Stimulated activated CD8-positive, alpha-beta memory T cell treated with anti-CD3 and anti-CD28 coated beads, Interleukin-7, amount 100 ng/mL, for 1 hour (primary cell): ENCODE measurements at places on chromosomes 4 and X.

- DNase-seq, result no peak
Measured at GRCh38 chr4:173930329-173930967, 353.0 kb downstream of the FBXO8 start.

DNA sequence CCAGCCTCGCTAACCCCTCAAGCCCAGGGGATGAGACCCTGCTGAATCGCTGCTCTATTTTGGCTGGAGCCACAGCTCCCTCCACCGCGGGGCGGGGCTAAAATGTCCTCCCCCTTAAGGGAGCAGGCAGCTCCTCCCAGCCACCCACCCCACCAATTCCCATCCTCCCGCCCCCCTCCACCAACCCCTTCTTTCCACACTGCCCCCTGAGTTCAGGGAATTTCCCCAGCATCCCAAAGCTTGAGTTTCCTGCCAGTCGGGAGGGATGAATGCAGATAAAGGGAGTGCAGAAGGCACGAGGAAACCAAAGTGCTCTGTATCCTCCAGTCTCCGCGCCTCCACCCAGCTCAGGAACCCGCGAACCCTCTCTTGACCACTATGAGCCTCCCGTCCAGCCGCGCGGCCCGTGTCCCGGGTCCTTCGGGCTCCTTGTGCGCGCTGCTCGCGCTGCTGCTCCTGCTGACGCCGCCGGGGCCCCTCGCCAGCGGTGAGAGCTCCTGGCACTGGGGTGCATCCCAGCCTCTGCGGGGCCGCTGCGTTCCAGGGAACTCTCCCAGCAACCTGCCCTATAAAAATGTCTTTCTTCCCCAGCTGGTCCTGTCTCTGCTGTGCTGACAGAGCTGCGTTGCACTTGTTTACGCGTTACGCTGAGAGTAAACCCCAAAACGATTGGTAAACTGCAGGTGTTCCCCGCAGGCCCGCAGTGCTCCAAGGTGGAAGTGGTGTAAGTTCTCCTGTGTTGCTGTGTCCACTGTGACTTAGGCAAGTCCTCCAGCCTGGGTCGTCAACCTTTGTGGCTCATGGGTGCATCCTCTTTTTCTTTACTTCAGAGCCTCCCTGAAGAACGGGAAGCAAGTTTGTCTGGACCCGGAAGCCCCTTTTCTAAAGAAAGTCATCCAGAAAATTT is at the start of gene CXCL6:
Gene CXCL6, plus strand, starts transcription at position 306 of the 907 bp plus-strand sequence. Its CDS starts 73 bp downstream, at position 379.
- no peak for DNase-seq

- no peak for DNase-seq
Measured at GRCh38 chr4:130486186-130486585, 1390.2 kb downstream of the C4orf33 start.

DNA sequence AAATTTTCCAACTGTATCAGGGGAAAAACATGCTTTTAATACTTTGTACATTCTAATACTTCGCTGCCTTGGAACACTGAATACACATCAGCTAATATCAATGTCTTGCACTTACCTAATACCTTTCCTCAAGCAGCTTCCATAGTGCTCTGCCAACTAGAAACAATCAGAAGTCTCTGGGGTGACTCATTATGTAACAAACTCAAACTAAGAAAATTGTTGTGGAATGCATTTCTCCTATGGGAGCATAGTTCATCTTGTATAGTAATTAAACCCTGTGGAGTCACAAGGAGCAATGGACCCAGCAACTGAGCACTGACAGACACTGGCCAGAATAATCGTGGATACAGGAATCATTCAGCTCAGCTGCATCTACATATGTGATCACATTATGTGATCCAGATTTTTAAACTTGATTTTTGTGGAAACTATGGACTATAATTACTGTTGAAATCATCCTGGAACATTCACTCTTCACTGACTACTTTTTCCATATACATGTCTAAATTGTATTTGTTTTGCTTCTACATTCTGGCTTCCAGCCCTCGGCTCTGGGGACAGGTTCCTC is 496.9 kb downstream of the TMA16 start:
- DNase-seq, result no peak

DNA sequence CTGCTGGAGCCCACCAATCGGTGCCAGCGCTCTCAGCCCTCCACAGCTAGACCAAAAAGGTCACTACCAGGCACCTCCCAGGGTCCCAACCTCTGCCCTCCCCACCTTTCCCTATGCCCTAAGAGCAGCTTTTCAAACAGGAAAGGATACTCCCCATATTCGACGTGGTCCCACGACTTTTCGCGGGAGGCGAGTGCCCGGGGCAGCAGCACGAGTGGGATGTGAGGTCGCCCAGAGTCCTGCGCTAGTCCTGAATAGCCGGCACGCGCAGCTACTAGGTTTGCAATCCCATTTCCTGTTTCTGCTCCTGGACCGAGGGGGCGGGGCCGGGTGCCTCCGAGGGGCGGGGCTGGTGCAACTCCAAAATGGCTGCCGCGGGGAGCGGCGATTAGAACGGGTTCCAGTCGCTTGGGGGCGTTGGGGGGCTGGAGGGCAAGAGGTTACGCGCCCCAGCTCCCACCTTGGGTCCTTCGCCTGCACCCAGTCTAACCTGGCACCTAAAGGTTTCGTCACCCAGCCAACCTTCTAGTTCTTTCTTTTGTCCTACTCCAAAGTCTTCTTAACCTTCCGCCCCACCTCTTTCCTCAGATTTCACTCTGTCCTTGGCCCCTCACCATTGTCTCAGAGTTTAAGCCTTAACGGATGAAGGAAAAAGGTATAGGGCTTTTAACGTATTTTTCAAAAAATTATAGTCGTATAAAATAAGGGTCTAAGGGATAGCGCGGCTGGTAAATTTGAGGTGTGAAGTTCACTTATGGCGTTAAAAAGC is 85.0 kb upstream of the TENT5D start:
- DNase-seq, result no peak

DNA sequence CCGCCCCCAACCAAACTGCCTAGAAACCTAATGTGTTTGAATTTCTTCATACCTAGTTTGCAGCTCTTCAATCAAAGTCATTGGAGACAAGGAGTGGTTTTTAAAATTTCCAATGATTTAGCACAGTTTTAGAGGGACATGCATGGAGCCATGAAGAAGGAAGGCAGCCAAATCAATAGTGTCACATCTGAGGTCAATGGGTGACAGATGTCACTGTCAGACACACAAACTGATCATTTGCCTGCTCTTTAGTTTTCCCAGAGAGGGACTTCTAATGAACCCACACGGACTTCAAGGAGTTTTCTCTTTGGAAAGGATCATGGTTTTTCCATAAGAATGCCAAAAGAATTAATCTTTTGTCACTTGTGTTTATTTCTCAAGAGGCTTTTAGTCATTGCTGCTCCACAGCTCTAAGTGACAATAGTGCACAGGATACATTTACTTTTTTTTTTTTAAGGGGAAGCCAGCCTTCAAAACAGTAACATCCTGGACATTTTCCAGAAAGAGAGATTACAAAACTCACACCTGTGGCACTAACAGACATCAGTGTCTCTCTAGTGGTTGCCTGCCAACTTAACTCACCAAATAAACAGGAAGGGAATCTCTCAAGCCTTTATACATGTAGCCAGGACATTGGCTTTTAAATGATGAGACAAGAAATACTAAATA is 251.1 kb upstream of the DIAPH2 start:
- no peak for DNase-seq

- no peak for DNase-seq
Measured at GRCh38 chrX:46912603-46913491, 626 bp downstream of the JADE3 start.

- DNase-seq, result no peak
Measured at GRCh38 chr4:44132526-44132925, 316.1 kb downstream of the KCTD8 start.
